ENCODE measurements at places on chromosomes 2 and 18. TPM values are rescaled to one million over a fixed set of nuclear protein-coding genes. Genes with fewer than 3 reads are reported as not detected.

DNA sequence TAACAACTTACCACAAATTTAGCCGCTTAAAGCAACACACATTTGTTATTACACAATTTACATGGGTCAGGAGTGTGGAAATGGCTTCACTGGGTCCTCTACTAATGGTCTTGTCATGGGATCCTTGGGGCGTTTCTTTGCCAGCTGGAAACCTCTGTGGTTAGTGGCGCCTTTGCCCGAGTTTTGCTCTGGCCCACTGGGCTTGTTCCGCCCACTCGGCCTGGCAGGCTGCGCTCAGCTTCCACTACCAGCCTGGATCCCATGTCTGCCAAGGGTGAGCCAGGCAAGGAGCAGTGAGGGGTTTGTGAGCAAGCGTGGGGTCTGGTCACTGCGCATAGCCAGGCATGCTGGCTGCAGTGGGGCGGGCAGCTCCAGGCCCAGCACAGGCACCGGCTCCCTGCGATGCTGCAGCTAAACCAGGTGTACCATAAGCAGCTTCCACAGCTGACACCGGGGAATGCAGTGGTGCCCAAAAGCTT is 16.2 kb upstream of the MBD2 start:
- no peaks in the 10 kb centered on the region for H3K36me3 ChIP-seq
- no peak overlapping the region for H3K27ac ChIP-seq
- DNase-seq: peak; percentile 36
- no peaks in the 10 kb centered on the region for H3K27me3 ChIP-seq
- H3K4me3 ChIP-seq: no peak overlapping the region

DNA sequence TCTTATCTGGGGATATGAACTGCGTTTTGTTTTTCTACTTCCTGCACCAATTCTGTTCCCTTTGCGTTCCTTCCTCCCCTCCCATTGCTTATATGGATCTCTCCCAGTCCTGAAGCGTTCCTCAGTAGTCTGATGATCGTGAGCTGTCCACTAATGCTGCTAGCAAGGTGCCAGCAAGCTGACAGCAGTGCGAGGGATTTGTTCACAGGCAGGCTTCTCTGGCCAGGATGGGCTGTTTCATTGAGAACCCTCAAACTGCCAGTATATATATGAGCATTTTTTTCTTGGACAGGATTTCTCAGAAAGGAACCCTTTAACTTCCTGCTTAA is 40.1 kb downstream of the GTF3C3 start:
- DNase-seq: no peak
- no peak overlapping the region for H3K27ac ChIP-seq
- H3K27me3 ChIP-seq: no peaks in the 10 kb centered on the region
- H3K4me3 ChIP-seq: no peak overlapping the region
- H3K36me3 ChIP-seq: peaks cover 7% of the 10 kb centered on the region
- H3K4me1 ChIP-seq: no peaks in the 10 kb centered on the region

- no peaks in the 10 kb centered on the region for H3K36me3 ChIP-seq
- peaks cover 3% of the 10 kb centered on the region for H3K4me1 ChIP-seq
- H3K27ac ChIP-seq: no peak overlapping the region
- H3K4me3 ChIP-seq: no peak overlapping the region
Measured at GRCh38 chr2:5990086-5990485, 297.9 kb downstream of the SOX11 start.

DNA sequence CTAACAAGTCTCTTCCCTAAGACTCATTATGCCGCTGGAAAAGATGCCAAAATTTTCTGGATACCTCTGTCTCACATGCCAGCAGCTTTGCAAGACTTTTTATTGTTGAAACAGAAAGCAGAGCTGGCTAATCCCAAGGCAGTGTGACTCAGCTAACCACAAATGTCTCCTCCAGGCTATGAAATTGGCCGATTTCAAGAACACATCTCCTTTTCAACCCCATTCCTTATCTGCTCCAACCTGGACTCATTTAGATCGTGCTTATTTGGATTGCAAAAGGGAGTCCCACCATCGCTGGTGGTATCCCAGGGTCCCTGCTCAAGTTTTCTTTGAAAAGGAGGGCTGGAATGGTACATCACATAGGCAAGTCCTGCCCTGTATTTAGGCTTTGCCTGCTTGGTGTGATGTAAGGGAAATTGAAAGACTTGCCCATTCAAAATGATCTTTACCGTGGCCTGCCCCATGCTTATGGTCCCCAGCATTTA is 26.3 kb downstream of the DHRS9 start:
- H3K4me1 ChIP-seq: no peaks in the 10 kb centered on the region
- H3K27me3 ChIP-seq: no peaks in the 10 kb centered on the region
- no peak for DNase-seq
- H3K4me3 ChIP-seq: no peak overlapping the region

The PXDN gene
- total RNA-seq: 10.1 TPM

The DLX2 gene
- total RNA-seq: not detected
